ENCODE measurements at places on chromosomes 5 and 9.

- DNase-seq = no peak
Measured at GRCh38 chr5:66230551-66230950, 86.5 kb downstream of the SREK1 start.

GRCh38 chr9:129677456-129677855, 12.0 kb downstream of the PRRX2 start:
- no peak for DNase-seq

GRCh38 chr9:135579889-135580660, 18.5 kb downstream of the PAEP start:
- DNase-seq = no peak

GRCh38 chr5:10702911-10703491, 58.0 kb downstream of the DAP start:
- no peak for DNase-seq

- DNase-seq = no peak
Measured at GRCh38 chr9:77916410-77916819, 115.2 kb downstream of the GNAQ start.

DNA sequence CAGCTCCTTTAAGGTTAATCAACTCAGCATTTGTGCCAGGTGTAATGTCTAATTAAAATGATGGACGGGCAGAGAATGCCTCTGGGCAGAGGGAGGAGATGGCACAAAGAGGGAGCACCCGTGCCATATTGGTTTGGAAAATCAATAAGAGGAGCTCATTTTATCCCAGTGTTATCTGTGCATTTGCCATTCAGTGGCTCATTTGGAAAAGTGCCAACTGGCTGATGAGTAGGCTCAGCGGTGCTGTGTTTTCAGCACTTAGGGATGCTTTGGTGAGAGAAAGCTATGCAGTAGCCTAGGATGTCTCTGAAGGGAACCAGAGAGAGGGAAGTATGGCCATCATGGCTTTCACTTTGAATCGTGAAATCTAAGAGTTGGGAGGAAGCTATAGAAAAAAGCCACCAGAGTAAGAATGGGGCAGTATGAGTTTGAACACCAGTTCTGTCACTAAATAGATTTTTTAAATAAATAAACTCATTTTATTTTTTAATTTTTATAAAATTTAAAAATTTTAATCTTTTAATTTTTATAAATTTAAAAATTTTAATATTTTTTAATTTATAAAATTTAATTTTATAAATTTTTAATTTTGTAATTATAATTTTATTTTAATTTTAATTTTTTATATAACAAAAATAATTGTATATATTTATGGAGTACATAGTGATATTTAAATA, 472.8 kb downstream of the BRINP1 start:
- no peak for DNase-seq

- no peak for DNase-seq
Measured at GRCh38 chr5:62030326-62030725, 275.7 kb upstream of the KIF2A start.

GRCh38 chr5:40688996-40689395, 9.3 kb downstream of the PTGER4 start:
- no peak for DNase-seq

DNA sequence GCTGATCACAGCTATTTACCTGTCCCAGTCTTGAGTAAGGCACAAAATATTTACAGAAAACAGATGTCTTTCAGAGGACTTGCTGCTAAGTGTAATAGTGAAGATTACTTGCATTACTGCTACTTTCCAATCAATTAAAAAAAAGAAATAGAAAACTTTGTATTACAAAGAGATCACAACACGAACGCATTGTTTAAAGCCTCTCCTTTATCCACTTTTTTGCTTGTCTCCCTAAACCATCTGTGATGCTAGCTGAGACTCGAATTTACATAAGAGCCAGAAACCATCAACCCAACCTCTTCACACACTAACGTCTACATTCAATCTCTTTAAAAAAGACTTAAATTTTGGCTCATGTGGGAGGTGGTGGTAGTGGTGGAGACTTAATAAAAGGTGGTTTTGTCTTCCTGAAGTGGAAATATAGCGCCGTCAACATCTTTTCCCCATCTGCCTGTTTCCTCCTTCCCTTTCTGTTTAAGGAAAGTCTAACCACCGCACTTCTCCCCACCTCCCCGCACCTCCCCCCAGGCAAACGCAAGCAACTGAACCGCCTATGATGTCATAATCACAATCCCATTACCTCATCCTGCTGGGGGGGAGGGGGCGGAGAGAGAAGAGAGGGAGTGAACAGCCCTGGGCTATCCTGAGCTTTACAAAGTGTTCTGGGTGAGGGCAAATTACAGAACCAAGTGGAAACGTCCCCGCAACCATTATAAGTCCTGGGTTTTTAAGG, 948 bp upstream of the FAM53C start:
- DNase-seq = peak; percentile 88

DNA sequence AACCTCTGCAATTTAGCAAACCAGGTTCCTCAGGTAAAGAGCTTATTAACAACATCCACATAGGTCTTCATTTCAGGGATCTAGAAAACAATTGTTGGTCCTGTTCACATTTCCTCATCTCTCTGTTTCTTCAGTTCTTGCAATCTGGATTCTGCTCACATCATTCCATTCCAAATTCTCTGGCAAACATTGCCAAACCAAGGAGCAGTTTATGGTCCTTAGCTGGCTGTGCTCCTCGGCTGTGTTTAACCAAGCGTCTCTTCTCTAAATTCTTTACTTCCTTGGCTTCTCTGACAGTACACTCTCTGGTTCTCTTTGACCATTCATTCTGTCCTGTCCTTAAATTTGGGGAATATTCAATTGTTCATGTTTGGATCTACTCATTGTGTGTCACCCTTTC, 65.8 kb upstream of the RANBP3L start:
- DNase-seq = no peak

DNA sequence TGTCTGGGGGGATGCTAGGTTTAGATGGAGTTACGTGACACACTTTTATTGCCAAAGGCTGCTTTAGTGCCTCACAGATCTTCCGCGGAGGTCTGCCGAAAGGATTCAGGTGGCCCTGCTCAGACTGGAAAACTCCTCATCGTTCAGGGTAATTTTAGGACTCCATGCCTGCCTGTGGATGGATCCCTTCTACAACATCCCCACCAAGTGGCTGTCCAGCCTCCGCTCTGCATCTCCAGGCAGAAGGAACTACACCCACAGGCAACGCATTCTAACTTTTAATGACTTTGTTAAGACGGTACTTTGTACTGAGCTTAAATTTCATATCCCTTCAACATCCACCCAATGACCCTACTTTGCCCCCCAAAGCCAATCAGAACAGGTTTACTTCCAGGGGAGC, 29.4 kb downstream of the ATPSCKMT start:
- no peak for DNase-seq

Data from inflammatory macrophage treated with lipopolysaccharide for 4 hours (primary cell).